ENCODE measurements at places on chromosomes 4 and X.

- no peak for DNase-seq
Measured at GRCh38 chr4:144970597-144970996, 127.4 kb downstream of the ANAPC10 start.

GRCh38 chrX:143304025-143304424 lies 213.2 kb downstream of the SPANXN3 start:
- DNase-seq, result no peak

DNA sequence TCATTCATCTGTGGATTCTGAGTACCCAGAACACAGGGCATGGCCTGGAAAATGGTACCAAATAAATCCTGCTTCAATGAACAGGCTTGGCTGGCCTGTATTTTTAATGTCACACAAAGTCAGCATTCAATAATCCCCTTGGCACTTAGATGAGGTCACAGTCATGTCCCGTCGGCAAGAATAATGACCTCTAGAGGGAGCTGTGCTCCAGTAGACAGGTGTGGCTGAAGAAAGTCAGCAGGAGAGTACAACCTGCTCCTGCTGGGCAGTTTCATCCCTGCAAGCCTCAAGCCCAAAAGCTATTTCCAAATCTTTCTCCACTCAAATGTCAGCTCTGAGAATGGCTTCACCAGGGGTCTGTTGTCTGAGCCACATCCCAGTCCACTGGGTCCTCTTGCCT lies 404.0 kb upstream of the F9 start:
- peak; percentile 51 for DNase-seq

DNA sequence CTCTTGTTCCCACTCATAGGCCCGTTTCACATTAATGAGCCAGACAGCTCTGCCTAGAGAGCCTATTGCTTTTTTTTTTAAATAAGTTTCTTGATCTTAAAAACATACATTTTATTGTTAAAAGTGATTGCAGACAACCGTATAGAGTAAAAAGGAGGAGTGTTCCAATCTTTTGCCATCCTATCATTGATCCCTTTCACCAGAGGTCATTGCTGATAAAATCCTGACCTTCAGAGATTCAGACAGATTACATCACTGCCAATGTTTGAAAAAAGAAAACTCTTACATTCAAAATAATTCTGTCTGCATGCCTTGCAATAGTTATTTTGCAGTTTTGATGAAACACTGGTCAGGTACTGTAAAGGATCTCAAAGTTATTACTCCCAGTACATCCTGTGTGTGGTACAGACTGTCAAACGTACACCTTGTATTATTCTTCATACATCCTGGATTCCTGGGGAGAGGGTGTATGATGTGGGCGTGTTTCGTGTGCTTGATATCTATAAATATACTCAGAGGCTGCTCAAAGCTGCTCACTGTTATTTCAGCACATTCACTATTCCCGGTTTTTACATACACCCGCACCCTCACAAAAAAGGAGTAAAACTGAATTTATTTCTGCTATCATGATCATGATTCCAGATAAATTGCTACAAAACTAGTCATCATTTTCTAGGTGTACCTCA lies 15.4 kb upstream of the KLHL2 start:
- no peak for DNase-seq

DNA sequence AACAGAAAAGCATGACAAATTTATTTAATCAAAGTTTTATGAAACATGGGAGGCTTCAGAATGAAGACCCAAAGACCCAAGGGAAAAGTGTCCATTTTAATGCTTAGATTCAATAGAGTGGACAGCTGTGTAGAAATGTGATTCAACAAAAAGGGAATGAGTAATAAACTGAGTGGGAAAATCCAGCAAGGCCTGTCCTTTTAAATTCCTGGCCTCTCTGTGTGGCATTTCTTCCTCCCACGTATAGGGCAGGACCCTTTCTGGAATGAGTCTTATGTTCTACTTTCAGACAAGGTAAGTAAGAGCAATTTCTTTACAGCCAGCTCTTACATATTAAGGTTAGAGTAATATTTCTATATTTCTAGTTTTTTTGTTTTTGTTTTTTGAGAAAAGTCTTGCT lies 14.5 kb downstream of the AASDH start:
- no peak for DNase-seq

DNA sequence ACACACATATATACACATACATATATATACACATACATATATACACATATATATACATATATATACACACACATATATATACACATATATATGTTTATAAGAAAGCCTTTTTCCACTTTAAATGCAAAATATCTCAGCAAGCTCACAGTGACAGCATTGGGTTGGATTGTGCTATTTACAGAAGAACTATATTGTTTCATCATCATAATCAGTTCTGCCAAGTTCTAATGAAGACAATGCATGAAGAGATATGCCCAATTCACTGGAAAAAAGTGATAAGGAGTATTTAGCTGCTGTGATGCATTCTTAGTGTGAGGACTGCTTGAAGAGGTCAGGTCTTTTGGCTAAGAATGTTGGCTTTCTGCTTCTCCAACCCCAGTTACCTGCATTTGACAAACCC lies 54.4 kb downstream of the RNF150 start:
- no peak for DNase-seq

- DNase-seq, result no peak
Measured at GRCh38 chr4:6270636-6271121, 1.0 kb downstream of the WFS1 start.

GRCh38 chr4:38145741-38146140 lies 185.5 kb downstream of the PTTG2 start:
- no peak for DNase-seq

- DNase-seq, result peak; percentile 19
Measured at GRCh38 chrX:44178274-44179053, 165.0 kb downstream of the EFHC2 start.

DNA sequence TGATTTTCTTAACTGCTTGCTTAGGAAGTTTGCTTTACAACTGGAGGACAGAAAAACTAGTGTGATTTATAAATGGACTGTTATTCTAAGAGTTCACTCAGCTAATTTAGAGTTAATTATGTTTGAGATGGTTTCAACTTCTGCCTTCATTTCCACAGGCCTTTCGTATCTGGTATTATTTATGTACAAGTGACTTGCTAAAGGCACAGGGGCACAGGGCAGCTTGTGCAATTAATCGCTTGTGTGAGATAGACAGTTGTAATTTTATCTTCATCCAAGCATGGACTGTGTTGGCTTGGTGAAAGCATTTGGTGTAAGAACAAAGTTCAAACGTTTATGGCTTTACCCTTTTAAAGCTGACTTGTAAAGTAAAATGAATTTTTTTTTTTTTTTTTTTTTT lies 38.3 kb downstream of the GPAT3 start:
- no peak for DNase-seq

DNA sequence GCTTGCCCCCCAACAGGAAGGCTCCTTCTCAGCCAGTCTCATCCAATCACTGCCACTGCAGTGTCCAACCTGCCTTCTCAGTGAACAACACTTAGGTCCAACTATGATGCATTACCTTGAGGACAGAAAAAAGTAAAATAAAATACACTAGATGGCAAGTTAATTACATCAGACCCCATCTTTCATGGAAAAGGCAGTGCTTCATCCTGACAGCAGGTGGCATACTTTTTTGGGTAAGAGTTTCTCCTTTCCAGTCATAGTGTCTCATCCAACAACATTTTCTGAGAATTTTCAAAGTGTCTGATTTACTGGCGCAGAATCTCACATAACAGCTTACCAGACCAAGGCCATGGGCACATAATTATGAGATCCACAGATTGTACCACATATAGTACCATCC lies 1742.8 kb downstream of the PCDH7 start:
- DNase-seq, result no peak

DNA sequence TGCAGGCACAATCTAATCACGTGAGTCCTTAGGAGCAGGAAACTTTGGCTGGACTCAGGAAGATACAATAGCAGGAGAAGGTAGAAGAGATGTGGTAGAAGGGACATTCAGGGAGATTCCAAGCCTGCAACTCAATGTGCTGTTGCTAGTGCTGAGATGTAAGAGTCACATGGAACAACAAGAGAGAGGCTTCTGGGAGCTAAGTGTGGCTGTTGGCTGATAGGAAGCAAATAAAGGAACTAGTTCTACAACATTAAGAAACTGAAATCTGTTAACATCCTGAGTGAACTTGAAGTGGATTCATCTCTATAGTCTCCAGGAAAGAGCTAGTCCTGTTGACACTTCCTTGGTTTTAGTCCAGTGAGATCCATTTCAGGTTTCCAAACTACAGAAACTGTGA lies 1207.4 kb downstream of the ADGRL3 start:
- no peak for DNase-seq

DNA sequence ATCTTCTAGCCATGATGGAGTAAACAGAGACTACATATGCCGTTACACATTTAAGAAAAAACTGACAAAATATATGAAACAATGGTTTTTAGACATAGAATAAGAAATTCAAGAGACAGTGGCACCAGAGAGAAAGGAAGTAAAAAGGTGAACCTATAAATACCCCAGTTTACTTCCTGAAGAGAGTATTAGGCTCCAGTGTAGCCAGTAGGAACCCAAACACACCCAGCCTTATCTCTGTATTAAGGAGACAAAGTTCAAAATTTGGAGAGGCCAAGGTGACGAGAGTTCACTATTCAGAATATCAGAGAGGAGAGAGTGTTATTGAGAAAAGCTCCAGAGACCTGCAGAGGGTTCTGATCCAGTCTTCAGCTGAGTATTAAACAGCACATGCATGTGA lies 119.0 kb downstream of the TET2 start:
- no peak for DNase-seq

GRCh38 chr4:159282329-159282728 lies 179.4 kb downstream of the RAPGEF2 start:
- no peak for DNase-seq

DNA sequence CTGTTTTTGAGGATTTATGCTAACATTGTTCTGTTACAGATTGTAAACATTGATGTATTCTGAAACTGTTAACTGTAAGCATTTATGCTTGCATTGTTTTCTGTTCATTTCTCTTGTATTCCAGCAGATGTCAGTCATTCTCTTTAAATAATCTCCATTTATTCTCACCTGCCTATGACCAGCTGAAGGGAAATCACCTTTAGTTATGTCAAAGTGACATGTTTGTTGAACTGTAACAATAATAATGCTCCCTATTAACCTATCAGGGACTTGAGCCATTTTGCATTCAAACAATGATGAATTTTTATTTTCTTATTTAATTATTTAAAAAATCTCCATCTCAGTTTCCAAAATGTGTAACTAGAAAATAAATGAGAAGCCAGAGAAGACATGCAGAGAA lies 58.0 kb downstream of the SPCS3 start:
- peak; percentile 26 for DNase-seq

- no peak for DNase-seq
Measured at GRCh38 chr4:64174247-64174882, 234.9 kb downstream of the TECRL start.

GRCh38 chr4:7762376-7763030 lies 177.2 kb downstream of the AFAP1 start:
- DNase-seq, result no peak

DNA sequence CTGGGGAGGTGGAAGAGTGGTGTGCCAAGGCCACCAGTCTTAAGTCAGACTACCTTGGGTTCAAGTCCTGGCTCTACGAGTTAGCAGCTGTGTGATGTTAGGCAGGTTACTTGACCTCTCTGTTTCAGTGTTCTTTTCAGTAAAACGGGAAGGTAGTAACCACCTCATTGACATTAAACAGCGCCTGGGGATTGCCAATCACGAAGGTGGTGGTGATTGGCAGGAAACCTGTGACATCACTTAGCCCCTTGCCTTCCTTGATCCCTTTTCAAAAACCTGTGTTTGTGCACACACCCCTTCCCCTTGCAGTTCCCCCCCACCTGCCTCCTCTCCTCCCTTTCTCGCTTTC lies 7.6 kb downstream of the KLF3 start:
- no peak for DNase-seq

- no peak for DNase-seq
Measured at GRCh38 chrX:123773258-123773988, 40.6 kb upstream of the THOC2 start.

DNA sequence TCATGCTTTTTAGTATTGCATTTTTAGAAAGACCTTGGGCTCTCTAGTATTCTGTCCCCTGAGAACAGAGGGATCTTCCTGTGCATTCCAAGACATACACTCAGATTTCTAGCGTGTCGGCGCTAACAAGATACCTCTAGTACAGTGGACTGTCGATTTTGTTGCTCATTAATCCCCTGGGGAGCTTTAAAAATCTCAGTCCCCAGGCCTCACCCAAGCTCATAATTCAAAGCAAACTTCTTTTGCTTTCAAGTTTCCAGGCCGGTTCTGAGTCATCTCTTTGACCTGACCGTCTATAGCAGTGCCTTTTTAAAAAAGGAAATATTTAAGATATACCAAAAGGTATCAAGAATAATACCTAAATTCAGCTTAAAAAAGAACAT lies 137.0 kb downstream of the AMMECR1 start:
- DNase-seq, result no peak

- DNase-seq, result no peak
Measured at GRCh38 chr4:57287687-57288604, 177.8 kb upstream of the IGFBP7 start.

GRCh38 chr4:139892973-139893736 lies 227.5 kb downstream of the MGST2 start:
- no peak for DNase-seq

DNA sequence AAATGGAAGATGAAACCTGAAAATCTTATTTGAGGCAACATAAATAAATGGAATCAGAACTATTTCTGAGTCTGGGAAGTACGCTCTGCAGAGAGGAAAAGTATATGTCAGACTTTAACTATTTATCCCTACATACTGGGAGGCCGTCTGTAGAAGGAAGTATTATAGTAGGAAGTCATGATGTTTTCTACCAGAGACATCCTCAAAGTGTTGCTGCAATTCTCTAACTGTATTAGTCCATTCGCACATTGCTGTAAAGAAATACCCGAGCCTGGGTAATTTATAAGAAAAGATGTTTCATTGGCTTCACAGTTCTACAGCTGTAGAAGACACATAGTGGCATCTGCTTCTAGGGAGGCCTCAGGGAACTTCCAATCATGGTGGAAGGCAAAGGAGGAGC lies 88.7 kb upstream of the TBL1X start:
- DNase-seq, result no peak

- DNase-seq, result no peak
Measured at GRCh38 chr4:182065255-182065654, 177.9 kb upstream of the TENM3 start.

DNA sequence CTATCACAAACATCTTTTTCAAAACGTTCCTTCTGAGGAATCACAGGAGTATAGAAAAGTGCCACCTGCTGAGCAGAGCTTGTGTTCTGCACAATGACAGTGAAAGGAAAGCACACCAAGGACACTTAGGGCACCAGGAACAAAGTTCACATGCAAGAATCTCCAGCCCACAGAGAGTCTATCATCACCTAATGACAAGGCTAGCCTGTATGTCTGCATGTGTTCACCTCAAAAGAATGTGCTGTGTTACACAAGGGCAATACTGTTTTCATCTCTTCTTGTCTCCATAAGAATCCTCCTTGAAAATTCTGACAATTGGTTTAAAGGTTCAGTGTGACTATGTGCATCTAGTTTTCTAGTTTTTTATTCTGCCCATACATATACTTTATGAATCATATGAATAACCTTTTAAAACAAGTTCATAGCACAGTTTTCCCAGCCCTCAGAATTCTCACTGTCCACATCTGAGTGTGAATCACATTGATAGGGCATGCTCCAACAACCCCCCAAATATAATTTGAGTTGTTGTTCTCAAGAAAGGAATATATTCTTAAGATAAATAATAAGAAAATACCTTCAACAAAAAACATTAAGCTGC lies 118.0 kb downstream of the PWWP3B start:
- no peak for DNase-seq

Data from LNCaP clone FGC (cell line).